CD4-positive, alpha-beta T cell treated with Interleukin-15 for 4 hours (primary cell): ENCODE measurements at places on chromosomes 1 and 21.
A peak's percentile ranks its signal among the peaks of the same experiment; 100 is the strongest.

DNA sequence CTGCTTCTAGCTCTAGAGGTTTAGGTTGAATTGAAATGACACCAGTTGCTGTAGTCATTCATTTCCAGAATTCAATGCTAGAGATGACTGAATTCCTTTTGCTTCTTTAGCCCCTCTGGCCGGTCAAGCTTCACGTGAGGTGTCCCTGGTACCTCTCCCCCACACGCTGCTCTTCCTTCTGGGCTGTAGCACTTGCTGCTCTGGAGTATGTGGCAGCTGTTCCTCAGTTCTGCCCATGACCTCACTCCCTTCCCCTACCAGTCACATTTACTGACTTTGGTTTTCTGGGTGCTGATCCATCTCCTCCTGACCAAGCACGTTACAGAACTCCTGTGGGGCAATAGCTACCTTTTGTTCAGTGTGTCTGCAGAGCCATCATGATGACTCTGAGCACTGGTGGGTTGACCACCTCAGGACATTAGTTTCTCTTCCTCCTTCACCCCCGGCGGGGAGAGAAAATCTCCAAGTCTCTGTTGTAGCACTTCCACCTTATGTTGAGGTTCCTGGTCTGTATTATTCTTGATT is 128.1 kb downstream of the HHAT start:
- no peak for DNase-seq

DNA sequence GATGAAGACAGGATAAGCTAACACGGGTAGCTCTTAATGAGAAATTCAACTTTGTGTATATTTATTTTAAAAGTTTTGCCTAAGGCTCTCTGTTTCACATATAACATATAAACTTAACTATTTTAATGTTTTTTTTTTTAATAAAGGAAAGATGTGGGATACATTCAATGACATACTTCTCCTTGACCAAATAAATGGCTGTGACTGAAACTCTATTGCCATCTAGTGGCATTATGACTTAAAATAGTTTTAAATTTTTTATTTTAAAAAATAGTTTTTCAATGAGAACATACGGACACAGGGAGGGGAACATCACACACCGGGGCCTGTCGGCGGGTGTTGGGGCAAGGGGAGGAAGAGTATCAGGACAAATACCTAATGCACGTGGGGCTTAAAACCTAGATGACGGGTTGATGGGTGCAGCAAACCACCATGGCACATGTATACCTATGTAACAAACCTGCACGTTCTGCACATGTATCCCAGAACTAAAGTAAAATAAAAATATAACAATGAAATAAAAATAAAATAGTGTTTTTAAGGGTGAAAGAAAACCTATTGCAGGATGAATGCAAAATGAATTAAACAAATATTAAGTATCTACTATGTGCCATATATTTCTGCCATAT is 83.4 kb downstream of the LYST start:
- DNase-seq: peak; percentile 15

GRCh38 chr1:117834416-117834815 is 95.0 kb downstream of the GDAP2 start:
- DNase-seq: no peak

DNA sequence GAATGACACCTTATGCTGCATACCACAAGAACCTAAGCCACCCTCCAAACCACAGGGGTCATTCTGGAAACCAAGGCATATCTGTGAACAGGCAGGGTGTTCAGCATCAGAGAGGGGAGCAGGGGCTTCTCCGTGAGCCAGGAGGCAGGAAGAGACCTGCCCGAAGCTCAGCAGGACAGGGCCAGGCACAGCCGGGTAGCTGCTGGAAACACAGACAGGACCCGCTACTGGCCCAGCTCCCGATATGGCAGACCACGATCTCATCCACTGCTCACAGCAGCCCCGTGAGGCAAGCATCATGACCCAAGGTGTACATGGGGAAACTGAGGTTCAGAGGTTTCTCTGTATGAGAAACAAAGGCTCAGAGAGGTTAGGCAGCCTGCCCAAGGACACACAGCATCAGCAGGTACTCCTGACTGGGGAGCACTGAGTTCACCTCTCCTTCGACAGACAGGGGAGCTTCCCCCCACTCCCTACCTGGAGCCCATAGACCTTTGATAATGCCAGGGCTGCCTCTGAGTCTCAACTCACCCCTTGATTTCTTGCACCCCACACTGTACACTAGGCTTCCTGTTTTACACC is 317.7 kb downstream of the MATN1 start:
- no peak for DNase-seq

- peak; percentile 76 for DNase-seq
Observed at GRCh38 chr1:35451125-35451528, 106.1 kb downstream of the KIAA0319L start.

DNA sequence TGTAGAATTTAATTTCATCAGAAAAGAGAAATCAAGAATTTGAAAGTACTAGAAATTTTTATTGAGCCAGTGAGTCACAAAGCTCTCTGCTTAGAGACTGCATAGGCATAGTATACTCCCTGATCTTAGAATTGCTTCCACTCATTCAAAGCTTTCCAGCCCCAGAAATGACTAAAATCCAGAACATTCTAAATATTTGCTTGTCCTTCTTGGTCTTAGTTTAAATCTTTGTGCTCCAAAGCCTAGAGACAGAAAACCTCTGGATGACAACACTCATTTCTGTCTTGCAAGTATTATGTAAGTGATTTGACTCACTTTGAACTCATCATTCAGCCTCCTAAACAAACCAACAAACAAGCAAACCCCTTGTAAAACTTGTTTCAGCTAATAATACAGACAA is 74.2 kb downstream of the PTPRC start:
- no peak for DNase-seq

GRCh38 chr1:110174961-110175360 is 24.7 kb downstream of the SLC6A17 start:
- DNase-seq: no peak

DNA sequence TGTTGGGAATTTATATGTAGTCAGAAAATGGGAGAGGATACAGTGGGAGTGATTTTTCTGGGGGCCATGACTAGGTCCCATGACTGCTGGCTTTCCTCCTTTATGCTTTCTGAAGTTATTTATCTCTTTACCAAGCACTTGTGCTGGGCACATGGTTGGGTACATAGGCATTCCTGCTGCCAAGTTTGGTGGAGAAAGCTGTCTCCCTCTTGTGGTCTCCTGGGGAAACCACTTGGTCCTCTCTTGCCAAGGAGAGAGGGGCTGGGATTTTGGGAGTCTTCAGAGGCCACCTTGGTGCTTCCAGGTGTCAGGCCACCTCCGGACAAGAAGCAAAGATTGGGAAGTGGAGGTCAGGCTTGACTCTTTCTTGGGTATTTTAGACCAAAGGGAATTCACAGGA is 120.2 kb upstream of the KCNE2 start:
- peak; percentile 24 for DNase-seq
